ENCODE measurements at places on chromosomes 11 and 22.

- DNase-seq = no peak
Observed at GRCh38 chr22:43776081-43776670, 35.9 kb downstream of the EFCAB6 start.

DNA sequence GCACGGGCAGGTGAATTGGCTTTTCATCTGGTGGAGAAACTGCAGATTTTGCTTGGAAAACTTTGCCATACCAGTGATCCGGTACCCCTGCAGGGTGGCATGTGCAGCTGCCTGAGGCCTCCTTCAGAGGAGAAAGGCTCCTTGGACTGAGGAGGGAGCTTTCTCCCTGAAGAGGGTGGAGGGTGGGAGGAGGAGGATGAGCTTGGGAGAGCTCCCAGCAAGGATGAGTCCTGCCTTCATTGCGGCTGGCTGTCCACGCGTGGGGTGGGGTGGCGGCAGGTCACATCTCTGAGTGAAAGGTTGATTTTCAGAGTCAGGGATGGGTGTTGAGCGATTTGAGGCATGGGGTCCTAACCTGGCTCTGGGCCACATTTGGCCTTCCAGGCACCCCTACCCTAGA is 96.8 kb downstream of the GRAMD1B start:
- DNase-seq = no peak

DNA sequence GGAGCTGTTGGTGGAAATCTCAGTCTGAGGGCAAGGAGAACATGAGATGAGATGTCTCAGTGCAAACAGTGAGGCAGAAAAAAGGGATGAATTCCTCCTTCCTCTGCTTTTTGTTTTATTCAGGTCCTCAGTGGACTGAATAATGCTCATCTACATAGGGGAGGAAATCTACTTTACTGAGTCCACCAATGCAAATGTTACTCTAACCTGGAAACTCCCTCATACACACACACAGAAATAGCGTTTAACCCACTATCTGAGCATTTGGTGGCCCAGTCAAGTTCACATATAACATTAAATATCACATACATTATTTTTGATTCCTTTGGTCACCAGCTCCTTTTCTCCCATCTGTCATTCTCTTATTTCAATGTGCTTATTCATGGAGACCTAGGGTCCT is 418.8 kb downstream of the TMEM135 start:
- DNase-seq = no peak

GRCh38 chr11:5275369-5276110 is 5.8 kb upstream of the HBE1 start:
- no peak for DNase-seq

DNA sequence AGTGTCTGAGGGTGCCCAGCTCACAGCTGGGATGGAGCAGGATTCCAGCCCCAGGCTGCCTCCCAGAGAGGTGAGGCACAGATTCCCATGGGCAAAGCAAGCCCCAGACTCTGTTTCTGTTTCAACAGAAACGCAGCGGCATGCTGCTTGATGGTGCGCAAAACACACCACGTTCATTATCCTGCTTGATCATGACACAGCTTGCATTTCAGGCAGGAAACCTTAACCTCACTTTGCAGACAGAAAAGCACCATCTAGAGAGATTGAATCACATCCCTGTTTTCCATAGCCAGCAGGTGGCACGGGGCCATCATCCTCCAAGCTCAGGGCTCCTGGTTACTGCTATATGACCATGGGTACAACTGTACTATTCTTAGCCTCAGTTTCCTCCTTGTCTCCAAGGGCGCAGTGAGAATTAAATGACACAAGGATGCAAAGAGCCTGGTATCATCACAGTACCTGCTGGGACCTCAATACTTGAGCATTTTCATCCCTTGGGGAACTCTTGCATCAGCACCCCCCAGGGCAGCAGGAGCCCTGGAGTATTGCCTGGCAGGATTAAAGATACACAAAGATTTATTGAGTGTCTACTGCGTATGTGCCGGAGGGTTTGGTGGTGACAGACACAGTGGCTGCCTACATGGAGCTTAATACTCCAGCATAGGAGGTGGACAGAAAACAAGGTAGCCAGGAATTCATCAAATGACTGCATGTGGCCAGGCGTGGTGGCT is 110.0 kb downstream of the TP53I11 start:
- DNase-seq = no peak

GRCh38 chr11:26276798-26277424 is 55.0 kb upstream of the ANO3 start:
- DNase-seq = no peak

- DNase-seq = no peak
Observed at GRCh38 chr22:17063411-17064106, 21.2 kb upstream of the IL17RA start.

All from HS-27A (cell line).